ENCODE measurements at places on chromosomes 11 and 22.

DNA sequence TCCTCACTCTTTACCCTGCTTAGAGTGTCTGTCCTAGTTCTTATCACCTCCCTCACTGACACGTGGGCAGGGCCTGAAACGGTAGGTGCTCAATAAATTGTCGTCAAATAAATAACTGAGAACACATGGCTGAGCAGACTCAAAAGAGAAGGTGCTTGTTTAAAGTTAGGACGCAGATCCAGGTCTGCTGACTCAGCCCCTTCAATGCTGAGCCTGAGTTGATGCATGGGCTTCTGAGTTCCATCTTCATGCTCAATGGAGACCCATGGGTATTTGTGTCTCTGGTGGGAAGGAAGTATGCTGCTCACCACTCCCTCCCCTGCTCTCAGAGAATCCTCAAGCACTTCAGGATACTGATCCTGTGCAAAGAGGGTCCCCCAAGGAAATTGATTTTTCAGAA is 67.5 kb downstream of the FLI1 start:
- no peak for DNase-seq

DNA sequence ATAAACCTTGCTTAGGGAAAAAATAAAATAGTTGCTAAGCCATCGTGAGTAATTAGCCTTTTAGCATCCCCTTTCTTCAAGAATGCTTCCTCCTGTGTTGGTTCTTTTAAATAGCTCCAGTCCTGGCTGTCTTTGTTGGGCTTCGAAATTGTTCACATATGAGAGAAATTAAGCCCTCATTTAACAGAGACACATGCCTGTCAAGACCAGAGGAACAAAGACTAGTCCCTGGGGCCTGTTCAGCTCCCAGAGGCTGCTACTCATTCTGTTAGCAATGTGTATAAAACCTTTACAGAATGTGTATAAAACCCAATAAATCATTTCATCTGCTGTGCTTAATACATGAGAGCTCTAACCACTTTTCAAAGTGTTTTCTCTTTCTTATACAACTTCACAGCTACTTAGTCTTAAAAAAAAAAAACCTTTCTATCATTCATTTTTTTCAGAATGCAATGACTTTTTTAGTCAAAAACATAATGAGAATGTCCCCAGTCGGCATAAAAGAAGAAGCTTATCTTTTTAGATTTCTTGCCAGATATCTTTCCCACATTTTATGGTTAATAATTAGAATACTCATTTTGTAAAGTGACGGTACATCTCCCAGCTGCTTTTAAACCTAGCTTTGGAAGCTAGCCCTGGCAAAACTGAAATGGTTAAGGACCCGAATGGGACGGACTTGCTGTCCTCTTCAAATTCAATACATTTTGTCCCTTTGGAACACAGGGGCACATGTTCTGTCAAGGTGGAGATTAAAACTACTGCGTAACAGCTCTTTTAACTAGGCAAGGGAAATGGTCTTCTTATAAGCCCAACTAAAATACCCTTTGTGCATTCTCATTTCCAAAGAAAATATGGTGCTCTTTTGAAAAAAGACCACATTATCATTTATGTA is 186.1 kb downstream of the SOX6 start:
- DNase-seq = no peak

GRCh38 chr11:18191376-18191775 is 18.7 kb downstream of the MRGPRX4 start:
- DNase-seq = no peak

DNA sequence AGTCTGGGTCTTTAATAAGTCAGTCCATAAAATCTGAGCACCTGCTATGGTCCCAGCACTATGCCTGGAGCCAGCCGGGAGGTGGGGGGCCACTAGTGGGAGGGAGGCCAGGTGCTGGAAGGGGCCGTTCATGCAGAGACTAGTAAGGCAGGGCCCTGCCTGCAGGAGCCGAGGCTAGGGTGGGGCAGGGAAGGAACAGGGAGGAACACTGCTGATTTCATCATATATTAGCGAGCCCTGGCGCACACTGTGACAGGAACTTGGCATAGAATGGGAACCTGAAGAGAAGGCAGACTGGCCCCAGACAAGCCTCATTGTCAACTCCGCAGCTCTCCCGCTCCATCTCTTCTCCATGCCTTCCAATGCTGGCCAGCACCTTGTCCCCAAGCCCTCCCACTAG is 7.1 kb downstream of the VSIG10L2 start:
- no peak for DNase-seq

- no peak for DNase-seq
Observed at GRCh38 chr11:64655941-64656601, 65.1 kb downstream of the SLC22A12 start.

- no peak for DNase-seq
Observed at GRCh38 chr11:114197799-114198500, 98.2 kb upstream of the NNMT start.

GRCh38 chr11:75403983-75404658 is 4.8 kb downstream of the RPS3 start:
- no peak for DNase-seq

DNA sequence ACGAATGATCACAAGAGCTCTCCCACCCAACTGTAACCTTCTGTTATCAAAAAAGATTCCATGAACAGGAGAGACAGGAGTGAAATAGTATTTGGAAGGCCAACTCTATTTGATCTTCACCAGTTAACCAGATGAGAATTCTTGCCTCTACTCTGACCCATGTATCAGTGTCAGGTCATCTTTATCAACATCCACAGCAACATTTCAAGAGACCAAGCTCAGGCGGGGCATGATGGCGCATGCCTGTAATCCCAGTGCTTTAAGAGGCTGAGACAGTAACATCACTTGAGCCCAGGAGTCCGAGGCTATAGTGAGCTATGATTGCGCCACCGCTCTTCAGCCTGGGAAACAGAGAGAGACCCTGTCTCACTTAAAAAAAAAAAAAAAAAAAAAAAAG is 62.3 kb downstream of the GAB2 start:
- no peak for DNase-seq

GRCh38 chr22:29707010-29707409 is 12.8 kb upstream of the CABP7 start:
- DNase-seq = no peak

DNA sequence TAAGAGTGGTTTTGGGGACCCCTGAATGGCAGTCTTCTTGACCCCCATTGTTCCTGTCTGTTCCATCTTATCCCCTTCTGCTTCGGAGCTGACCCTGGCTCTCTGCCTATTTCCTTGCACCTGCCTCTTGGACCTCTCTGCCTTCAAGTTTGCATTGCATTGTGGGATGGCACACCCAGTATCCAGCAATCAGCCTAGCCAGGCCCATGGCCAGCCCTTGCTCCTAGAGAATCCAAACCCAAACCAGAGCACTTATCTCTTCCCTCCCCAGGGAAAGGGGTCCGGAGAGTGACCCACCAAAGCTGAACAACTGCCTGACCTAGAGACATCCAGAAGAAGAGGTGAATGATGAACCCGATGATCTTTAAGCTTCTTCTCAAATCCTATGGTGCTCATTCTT is 607.3 kb upstream of the CADM1 start:
- no peak for DNase-seq

GRCh38 chr22:21450320-21450831 is 16.8 kb upstream of the TMEM191C start:
- no peak for DNase-seq

GRCh38 chr11:69664103-69664775 is 10.9 kb downstream of the LTO1 start:
- DNase-seq = no peak

DNA sequence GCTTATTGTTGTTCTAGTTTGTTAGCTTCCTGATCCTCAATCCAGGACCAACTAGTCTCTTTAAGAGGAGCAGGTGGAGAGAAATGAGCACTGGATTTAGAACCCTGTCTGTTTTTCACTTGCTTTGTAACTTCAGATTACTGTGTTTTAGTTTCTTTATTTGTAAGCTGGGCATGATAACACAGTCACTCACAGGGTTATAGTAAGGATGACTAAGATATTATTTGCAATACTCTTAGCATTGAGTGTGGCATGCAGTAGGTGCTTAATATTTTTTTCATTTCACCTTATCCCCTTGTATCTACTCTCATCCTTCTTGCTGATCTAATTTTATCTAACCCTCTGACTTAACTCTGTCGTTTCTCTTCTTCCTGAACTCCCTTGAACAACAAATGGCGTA is 33.8 kb downstream of the DNHD1 start:
- no peak for DNase-seq

DNA sequence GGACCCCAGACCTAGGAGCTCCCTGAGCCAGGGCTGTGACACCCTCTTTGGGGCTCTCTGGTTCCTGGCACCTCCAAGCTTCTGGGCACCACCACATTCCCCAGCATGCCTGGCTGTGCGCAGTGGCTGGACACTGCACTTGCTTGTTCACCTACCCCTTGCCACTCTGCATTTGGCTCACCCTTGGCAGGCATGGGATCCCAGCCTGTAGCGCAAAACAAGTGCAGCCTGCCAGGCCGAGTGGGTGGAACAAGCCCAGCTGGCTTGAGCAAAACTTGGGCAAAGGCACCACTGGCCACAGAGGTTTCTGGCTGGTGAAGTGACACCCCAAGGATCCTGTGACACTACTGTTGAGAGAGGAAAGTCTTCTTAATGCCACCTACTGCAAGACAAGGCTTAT is 57.3 kb downstream of the CCDC34 start:
- no peak for DNase-seq

- peak; percentile 84 for DNase-seq
Observed at GRCh38 chr22:40400159-40400558, 29.8 kb downstream of the SGSM3 start.

DNA sequence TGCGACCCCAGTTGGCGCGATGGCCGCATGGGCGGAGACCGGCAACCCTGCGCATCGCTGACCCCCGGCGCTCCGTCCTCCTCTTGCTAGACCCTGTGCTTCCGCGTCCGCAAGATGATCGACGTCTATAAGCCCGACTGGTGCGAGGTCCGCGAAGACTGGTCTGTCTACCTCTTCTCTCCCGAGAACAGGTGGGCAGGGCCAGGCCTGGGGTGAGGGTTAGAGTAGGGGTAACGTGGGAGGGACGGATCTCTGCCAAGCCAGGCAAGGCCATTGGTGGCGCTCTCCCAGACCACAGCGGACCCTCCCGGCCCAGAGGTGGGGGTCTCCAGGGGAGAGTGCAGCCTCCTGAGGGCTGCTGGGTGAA is 92.1 kb downstream of the CACNA1I start:
- DNase-seq = no peak

GRCh38 chr11:85989746-85990145 is 79.1 kb downstream of the PICALM start:
- no peak for DNase-seq

GRCh38 chr11:117882311-117882905 is 6.0 kb upstream of the FXYD6 start:
- DNase-seq = no peak

GRCh38 chr22:18071968-18072310 is 5.9 kb upstream of the PEX26 start:
- DNase-seq = no peak

- DNase-seq = no peak
Observed at GRCh38 chr11:110774138-110775014, 62.1 kb upstream of the ARHGAP20 start.

GRCh38 chr11:58578136-58578634 is 678 bp upstream of the ZFP91 start:
- peak; percentile 87 for DNase-seq

DNA sequence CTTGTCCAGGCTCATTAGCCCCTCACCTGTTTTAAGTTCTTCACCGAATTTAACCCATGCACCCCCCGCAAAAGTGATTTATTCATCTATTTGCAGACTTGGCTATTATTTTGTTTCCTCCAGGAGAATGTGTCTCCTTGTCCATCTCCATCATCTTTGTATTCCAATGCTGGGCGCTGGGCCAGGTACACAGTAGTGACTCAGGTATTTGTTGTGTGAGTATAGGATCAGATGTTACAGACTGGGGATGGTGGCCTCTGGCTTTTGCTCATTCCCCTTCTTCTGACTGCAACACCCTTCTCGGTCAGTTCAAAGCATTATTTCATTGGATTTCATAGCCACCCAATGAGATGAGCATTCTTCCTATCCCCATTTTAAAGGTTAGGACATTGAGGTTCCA is 408.2 kb downstream of the MN1 start:
- DNase-seq = no peak

- DNase-seq = no peak
Observed at GRCh38 chr11:75812542-75813040, 2.4 kb upstream of the UVRAG start.

- DNase-seq = no peak
Observed at GRCh38 chr22:38009000-38009806, 24.8 kb upstream of the SOX10 start.

DNA sequence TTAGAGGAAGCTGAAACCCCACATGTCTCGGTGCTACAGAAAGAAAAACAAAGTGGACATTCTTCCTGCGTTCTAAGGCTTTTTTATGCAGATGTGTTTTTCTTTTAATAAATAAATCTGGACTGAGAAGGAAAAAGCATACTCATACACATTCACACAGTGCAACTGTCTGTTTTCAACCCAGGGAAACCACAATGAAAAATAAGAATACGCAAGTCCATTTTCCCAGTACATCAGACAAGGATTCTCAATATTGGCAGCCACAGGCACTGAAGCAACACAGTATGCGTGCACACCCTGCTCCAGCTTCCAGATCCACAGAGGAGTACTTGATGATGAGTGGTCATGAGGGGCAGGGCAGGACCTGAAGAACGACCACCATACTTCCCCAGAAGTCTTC is 86.9 kb downstream of the ETS1 start:
- DNase-seq = no peak

DNA sequence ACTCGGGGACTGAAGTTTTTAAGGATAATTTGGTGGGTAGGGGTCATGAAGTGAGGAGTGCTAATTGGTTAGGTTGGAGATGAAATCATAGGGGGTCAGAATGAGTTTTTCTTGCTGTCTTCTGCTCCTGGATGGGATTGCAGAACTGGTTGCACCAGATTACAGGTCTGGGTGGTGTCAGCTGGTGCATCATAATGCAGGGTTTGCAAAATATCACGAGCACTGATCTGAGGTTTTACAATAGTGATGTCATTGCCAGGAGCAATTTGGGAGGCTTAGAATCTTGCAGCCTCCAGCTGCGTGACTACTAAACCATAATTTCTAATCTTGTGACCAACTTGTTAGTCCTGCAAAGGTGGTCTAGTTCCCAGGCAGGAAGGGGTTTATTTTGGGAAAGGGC is 46.4 kb upstream of the CALCB start:
- no peak for DNase-seq

DNA sequence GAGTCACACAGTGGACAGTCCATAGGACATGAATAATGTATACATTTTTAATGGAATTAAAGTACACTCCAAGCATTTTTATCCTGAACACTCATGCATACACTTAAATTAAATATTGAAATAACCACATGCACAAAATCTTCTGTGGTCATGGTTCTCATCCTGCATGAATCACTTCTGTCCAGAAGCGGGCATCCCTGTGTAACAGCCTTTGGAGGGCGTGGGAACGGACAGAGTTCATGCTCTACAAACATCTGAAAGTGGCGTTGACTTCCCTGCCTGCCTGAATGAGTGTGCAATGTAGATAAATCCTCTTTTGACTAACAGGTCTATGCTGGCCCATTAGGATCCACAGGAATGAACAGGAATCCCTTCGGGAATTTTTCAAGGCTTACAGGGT is 780.2 kb downstream of the BRD1 start:
- no peak for DNase-seq

GRCh38 chr22:27755521-27756211 is 45.9 kb downstream of the MN1 start:
- no peak for DNase-seq

- no peak for DNase-seq
Observed at GRCh38 chr11:19455731-19456130, 215.0 kb upstream of the E2F8 start.

GRCh38 chr11:129425214-129425613 is 49.6 kb downstream of the BARX2 start:
- no peak for DNase-seq
